ENCODE measurements at places on chromosomes 2 and 18.

- DNase-seq, result no peak
These were observed 23.2 kb downstream of the PLCL1 start for GRCh38 chr2:197827618-197828017.

GRCh38 chr18:1048032-1048431, 143.4 kb downstream of the ADCYAP1 start:
- DNase-seq, result no peak

DNA sequence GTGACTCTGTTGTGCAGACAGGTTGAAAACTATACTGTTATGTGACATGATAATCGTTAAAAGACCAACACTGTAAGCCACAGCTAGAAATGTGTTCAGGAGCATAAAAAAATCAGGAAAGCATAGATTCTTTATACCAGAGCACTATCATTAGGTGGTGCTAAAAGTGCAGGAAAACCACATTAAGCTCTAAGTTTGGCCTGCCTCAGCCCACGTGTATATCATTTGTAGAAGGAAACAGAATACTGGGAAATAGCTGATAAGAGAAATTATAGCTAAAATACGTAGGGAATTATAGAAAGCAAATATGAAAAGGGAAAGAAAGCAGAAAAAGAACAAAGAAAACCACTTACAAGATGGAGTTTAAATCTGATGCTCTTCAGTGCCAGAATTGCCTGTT, 26.5 kb upstream of the C2orf74 start:
- no peak for DNase-seq

- no peak for DNase-seq
These were observed 12.4 kb downstream of the IL37 start for GRCh38 chr2:112923237-112923966.

GRCh38 chr2:10469301-10469700, 21.2 kb upstream of the ODC1 start:
- DNase-seq, result no peak

DNA sequence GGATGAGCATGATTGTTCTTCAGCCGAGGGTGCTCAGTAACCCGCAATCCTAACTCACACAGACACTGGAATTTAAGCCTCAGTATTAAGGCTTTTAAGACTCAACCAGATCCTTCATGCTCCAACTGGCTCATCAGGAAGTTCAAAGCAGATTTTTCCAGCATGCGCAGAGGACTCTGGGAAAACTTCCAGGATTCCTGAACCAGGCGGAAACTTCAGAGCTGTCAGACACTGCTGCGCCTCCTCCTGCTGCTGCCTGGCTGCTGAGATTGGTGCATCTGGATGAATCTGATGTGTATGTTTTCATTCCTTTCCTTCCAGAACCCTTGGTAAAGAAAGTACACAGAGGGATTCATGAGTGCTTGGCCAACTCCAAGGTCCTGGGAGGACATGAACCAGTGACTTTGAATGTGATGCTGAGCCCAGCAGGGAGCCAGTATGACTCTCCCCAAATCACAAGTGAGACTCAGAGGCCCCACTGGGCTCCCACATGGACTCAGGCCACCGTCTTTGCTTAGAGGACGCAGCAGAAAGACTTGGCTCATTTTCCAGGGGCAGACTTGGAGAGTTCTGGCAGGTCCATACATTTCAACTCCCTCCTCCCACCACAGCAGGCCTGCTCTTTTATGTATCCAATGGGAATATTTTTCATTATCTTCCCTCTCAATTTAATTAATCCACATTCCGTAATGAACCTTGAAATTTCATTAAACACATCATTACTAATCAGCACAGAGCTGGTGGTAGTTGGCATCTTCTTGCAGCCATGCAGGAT, 143.5 kb upstream of the HDAC4 start:
- no peak for DNase-seq

All from activated effector memory CD4-positive, alpha-beta T cell treated with anti-CD3 and anti-CD28 coated beads, Interleukin-2, amount 50 U/mL, for 16 hours (primary cell).